ENCODE measurements at places on chromosomes 6 and 20. TPM values are rescaled to one million over a fixed set of nuclear protein-coding genes. Genes with fewer than 3 reads are reported as not detected.

PRL gene
- not detected for total RNA-seq

BPIFB1 gene
- total RNA-seq, result 3.3 TPM

DNAH8 gene
- total RNA-seq, result under 0.01 TPM

GPR63 gene
- total RNA-seq, result 0.68 TPM

DEFB123 gene
- not detected for total RNA-seq

GNAS-AS1 gene
- 0.28 TPM for total RNA-seq

TMEM244 gene
- total RNA-seq, result not detected

DLL1 gene
- total RNA-seq, result 6.1 TPM

RBPJL gene
- not detected for total RNA-seq

KIAA1755 gene
- total RNA-seq, result not detected

EPPIN gene
- total RNA-seq, result not detected

PCMTD2 gene
- total RNA-seq, result 33.5 TPM

YWHAB gene
- 140 TPM for total RNA-seq

NUP153 gene
- total RNA-seq, result 38.6 TPM

SMIM29 gene
- 12.9 TPM for total RNA-seq

GTSF1L gene
- total RNA-seq, result not detected

ZC3H12D gene
- 0.07 TPM for total RNA-seq

CALHM4 gene
- total RNA-seq, result not detected

COL12A1 gene
- 34.9 TPM for total RNA-seq

NNAT gene
- total RNA-seq, result not detected

RSPO3 gene
- not detected for total RNA-seq

HLA-DMA gene
- 2.4 TPM for total RNA-seq

MAP3K5 gene
- total RNA-seq, result 6.8 TPM

CD109 gene
- 152 TPM for total RNA-seq

HCRTR2 gene
- total RNA-seq, result not detected

LY6G6D gene
- not detected for total RNA-seq

SLC17A2 gene
- total RNA-seq, result not detected

GRM1 gene
- total RNA-seq, result not detected

RFX6 gene
- total RNA-seq, result not detected

OR2H2 gene
- total RNA-seq, result not detected

SLC35D3 gene
- total RNA-seq, result not detected

SEL1L2 gene
- total RNA-seq, result not detected
